Stomach (tissue), 19 donors: ENCODE measurements at places on chromosomes 6 and 20. TPM values are rescaled to one million over a fixed set of nuclear protein-coding genes. Genes with fewer than 3 reads are reported as not detected.

Gene KCNK17
- total RNA-seq, result not detected

Gene C4A
- 32.1 TPM for total RNA-seq

Gene TPX2
- total RNA-seq, result 8.4 TPM

Gene CYP39A1
- 11.6 TPM for total RNA-seq

- no peak overlapping the region for H3K27ac ChIP-seq
- DNase-seq, result no peak
- H3K36me3 ChIP-seq, result no peaks in the 10 kb centered on the region
- no peaks in the 10 kb centered on the region for H3K27me3 ChIP-seq
Observed at GRCh38 chr6:137900815-137901214, 33.8 kb downstream of the TNFAIP3 start.

DNA sequence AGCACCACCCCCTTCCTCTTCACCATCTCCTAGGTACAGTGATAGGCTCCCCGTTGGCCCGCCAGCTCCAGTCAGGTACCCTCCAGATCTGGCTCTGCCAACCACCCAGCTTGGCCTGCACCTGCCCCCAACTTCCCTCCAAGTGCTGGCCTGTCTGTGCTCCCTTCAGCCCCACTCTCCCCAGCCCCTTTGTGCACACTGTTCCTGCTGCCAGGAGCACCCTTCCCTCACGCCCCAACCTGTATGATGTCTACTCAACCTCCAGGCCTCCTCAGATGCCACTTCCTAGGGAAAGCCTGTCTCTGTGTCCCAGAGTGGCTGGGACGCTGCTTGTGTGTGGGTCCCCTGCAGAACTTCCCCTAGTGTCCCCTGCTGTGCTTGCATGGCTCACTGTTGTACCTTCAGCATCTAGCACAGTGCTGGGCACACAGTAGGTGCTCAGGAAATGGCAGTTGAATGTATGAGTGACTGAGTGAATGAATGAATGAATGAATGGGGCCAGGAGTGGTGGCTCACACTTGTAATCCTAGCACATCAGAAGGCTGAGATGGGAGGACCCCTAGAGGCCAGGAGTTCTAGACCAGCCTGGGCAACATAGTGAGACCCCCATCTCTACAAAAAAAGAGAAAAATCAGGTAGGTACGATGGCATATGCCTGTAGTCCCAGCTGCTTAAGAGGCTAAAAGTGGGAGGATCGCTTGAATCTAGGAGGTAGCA is 3.0 kb downstream of the ZBP1 start:
- H3K36me3 ChIP-seq, result no peaks in the 10 kb centered on the region
- no peak overlapping the region for H3K27ac ChIP-seq
- no peaks in the 10 kb centered on the region for H3K4me1 ChIP-seq
- no peak overlapping the region for H3K4me3 ChIP-seq

GRCh38 chr6:52512199-52512598 is 64.7 kb downstream of the TRAM2 start:
- no peaks in the 10 kb centered on the region for H3K27me3 ChIP-seq
- H3K27ac ChIP-seq, result peak overlapping the region; percentile 85
- peak; percentile 80 for DNase-seq
- peaks cover 10% of the 10 kb centered on the region for H3K4me1 ChIP-seq
- H3K4me3 ChIP-seq, result no peak overlapping the region

DNA sequence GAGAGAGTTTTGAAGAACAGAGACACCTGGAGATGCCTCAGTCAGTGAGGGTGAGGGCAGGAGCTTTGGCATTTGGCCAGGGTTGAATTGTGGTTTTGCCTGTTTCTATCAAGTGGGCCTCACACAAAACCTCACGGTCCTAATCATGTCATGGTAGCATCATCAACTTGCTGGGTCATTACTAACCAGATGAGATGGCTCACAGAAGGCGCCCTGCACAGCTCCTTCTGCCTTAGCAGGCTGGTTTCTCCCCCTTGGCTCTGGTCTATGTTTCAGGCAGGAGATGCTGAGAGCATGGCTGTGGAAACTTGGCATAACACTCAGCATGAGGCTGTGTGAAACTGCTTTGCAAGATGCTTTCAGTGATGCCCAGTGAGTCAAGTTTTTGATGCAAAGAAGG is 99.3 kb downstream of the LRRC1 start:
- peak; percentile 63 for DNase-seq
- H3K27me3 ChIP-seq, result no peaks in the 10 kb centered on the region
- H3K27ac ChIP-seq, result no peak overlapping the region
- H3K4me1 ChIP-seq, result peaks cover 9% of the 10 kb centered on the region
- H3K4me3 ChIP-seq, result no peak overlapping the region
